ENCODE measurements at places on chromosomes 5 and 9.
A peak's percentile ranks its signal among the peaks of the same experiment; 100 is the strongest.

DNA sequence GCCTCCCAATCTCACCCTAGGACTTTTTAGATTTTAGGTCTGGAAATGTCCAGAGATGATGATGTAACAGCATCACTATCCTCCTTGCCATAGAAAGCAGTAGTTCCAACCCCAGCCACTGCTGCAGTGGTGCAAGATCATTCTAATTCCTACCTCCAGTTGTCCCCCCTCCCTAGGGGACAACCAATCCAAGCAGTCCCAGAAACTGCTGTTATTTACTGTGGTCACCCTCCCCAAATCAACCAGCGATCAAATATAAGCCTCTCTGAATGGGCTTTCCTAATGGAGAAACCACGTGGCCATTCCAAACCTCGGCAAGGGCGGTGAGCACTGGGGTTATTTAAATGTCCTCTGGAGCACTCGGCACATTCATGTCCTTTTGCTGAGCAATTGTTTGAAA is 159.8 kb downstream of the SLF1 start:
- DNase-seq, result no peak
- no peaks in the 10 kb centered on the region for H3K27me3 ChIP-seq

DNA sequence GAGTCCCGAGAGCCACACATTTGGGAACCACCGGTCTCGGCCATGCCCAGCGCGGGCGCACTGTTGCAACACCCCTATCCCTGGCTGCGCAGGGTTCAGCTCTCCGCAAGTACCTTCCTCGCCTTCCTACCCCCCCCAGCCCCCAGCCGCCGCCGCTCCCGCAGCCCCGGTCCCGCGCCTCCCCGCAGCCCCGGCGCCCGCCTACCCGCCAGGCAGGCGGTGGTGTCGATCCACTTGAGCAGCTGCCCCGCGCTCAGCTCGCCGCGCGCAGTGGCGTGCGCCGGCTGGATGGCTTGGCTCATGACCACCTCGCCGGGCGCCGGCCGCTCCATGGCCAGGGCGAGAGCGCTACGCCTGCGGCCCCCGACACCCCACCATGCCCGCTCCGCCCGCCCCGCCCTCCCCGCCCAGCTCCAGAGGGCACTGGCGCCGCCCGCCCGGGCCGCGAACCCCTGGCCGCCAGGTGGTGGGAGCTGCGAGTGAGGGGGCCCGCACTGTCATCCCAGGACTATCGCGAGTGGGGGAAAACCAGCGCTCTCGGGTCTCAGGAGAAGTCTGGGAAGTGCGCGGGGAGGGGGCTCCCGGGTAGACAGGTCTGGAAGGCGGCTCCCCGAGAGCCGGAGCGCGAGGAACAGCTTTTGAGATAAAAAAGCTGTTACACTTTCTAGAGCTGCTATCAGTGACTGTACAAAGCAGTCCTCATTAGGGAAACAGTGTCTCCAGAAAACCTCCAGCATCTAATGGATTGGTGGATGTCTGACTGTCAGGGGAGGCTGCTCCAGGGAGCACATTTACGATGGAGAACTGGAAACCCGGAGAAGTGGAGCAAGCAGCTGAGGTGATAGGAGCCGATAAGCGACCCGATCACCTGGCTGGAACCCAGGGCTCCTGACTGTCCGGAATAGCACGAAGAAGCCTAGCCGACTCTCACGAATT is at the start of gene ACOT12:
ACOT12 (minus strand) TSS at position 352 of the 936 bp plus-strand sequence; CDS start at position 332, 20 bp downstream.
- DNase-seq, result no peak
- H3K4me3 ChIP-seq, result peak within 1 kb of the TSS; percentile 66
- H3K36me3 ChIP-seq, result no peaks in the 10 kb centered on the region
- peaks cover 3% of the 10 kb centered on the region for H3K4me1 ChIP-seq
- H3K27ac ChIP-seq, result no peak within 1 kb of the TSS
- no peaks in the 10 kb centered on the region for H3K27me3 ChIP-seq

DNA sequence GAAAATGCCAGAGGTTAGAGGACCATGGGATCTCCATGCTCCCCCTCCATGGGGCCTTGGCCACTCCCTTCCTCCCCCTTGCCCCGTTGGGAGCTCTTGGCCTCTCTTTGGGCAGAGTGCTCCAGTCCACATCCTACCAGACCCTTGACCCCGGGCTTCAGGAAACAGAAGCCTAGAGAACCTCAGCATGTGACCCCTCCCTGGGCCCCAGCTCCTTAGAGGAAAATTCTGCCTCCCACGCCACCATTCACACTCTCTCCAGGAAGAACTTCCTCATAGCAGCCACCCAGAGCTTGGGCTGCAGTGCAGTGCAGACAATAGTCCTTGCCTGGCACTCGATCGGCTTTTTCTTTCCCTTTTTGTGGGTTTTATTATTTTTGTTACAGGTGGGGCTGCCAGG is 6.0 kb downstream of the LHX6 start:
- H3K4me3 ChIP-seq, result no peak overlapping the region
- H3K36me3 ChIP-seq, result no peaks in the 10 kb centered on the region
- no peak overlapping the region for H3K27ac ChIP-seq
- peaks cover 2% of the 10 kb centered on the region for H3K27me3 ChIP-seq
- no peaks in the 10 kb centered on the region for H3K4me1 ChIP-seq
- DNase-seq, result no peak

DNA sequence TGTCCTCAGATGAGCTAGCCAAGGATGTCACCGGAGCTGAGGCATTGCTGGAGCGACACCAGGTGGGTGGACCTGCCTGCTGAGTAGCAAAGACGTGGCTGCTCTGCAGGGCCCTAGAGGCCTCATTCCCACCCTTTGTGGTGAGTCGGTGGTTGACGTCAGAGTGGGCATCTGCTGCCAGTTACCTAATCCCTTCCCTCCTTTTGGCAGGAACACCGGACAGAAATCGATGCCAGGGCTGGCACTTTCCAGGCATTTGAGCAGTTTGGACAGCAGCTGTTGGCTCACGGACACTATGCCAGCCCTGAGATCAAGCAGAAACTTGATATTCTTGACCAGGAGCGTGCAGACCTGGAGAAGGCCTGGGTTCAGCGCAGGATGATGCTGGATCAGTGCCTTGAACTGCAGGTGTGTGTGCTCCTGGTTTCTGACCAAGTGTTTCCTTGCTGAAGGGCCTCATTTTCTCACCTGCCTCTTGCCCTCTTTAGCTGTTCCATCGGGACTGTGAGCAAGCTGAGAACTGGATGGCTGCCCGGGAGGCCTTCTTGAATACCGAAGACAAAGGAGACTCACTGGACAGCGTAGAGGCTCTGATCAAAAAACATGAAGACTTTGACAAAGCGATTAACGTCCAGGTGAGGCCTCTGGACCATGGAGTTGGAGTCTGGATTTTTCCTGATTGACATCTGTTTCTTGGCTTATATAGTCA is 48.9 kb downstream of the DYNC2I2 start:
- H3K4me3 ChIP-seq, result no peak overlapping the region
- no peak overlapping the region for H3K27ac ChIP-seq
- no peak for DNase-seq
- no peaks in the 10 kb centered on the region for H3K4me1 ChIP-seq
- H3K27me3 ChIP-seq, result no peaks in the 10 kb centered on the region

GRCh38 chr5:40291338-40291737 is 388.4 kb upstream of the PTGER4 start:
- no peak for DNase-seq
- no peak overlapping the region for H3K4me3 ChIP-seq
- no peaks in the 10 kb centered on the region for H3K4me1 ChIP-seq
- no peaks in the 10 kb centered on the region for H3K27me3 ChIP-seq
- H3K36me3 ChIP-seq, result no peaks in the 10 kb centered on the region

- H3K36me3 ChIP-seq, result no peaks in the 10 kb centered on the region
- no peak overlapping the region for H3K4me3 ChIP-seq
- no peak for DNase-seq
- no peak overlapping the region for H3K27ac ChIP-seq
- H3K27me3 ChIP-seq, result no peaks in the 10 kb centered on the region
Observed at GRCh38 chr9:136786451-136786850, 4.7 kb upstream of the TMEM141 start.

GRCh38 chr5:3099526-3099925 is 348.0 kb upstream of the IRX2 start:
- H3K27ac ChIP-seq, result no peak overlapping the region
- no peak for DNase-seq
- no peaks in the 10 kb centered on the region for H3K27me3 ChIP-seq
- H3K36me3 ChIP-seq, result no peaks in the 10 kb centered on the region
- no peak overlapping the region for H3K4me3 ChIP-seq
